Activated T-cell treated with anti-CD3 and anti-CD28 coated beads for 4 hours (primary cell): ENCODE measurements at places on chromosomes 6 and 20.

- DNase-seq, result no peak
These were observed 4.0 kb downstream of the MDGA1 start for GRCh38 chr6:37693546-37694250.

- DNase-seq, result no peak
These were observed 248.8 kb downstream of the ERMARD start for GRCh38 chr6:170000071-170000843.

DNA sequence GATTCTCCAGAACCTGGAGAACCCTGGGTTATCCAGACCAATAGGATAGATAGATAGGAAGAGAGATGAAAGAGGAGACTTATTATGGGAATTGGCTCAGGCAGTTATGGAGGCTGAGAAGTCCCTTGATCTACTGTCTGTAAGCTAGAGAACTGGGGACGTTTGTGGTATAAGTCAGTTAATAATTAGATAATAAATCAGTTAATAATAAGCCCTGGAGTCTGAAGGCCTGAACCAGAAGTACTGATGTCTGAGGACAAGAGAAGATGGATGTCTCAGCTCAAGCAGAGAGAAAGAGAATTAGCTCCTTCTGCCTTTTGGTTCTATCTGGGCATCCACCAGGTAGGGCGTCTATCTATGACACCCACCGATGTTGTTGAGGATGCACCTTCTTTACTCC, 72.9 kb upstream of the SLC22A23 start:
- no peak for DNase-seq

- DNase-seq, result no peak
These were observed 62.4 kb downstream of the JAG1 start for GRCh38 chr20:10611357-10611756.

GRCh38 chr6:144036835-144037195, 28.8 kb upstream of the PLAGL1 start:
- DNase-seq, result no peak

- DNase-seq, result no peak
These were observed 11.2 kb downstream of the NEU1 start for GRCh38 chr6:31851485-31851832.

DNA sequence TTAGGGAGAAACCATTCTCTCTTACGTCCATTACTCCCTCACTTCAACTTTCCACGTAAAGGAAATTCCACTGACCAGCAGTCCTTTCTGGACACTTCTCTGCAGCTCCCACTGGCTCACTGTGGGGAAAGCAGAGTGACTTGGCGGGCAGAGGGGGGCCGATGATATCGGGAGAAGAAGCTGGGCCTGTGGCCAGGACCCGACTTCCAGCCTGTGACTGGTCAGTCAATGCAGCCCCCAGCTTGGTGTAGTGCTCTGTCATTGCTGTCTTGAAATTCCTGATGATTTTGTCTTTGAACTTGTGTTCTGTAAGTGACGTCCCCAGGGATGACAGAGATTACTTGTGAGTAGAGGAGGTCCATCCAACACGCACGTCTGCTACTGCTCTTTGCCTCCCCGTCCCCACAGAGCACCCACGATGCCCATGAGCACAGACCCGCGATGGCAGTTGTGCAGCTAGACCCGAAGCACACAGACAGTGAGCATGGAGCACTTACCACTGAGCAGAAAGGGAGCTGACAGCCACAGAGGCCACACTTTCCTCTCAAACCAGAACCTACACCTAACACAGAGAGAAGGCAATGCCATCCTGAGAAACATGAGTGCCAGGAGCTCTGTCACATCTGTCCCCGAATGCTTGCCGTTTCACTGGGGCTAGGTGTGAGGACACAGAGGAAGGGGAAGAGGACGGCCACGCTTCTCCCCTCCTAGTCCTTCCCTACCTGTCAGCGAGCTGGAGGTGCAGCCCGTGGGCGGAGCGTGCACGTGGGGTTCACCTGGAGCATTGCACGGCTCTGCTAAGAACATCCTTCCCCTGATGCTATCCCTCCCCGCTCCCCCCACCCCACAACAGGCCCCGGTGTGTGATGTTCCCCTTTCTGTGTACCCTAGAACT, 25.7 kb downstream of the DACT2 start:
- no peak for DNase-seq

DNA sequence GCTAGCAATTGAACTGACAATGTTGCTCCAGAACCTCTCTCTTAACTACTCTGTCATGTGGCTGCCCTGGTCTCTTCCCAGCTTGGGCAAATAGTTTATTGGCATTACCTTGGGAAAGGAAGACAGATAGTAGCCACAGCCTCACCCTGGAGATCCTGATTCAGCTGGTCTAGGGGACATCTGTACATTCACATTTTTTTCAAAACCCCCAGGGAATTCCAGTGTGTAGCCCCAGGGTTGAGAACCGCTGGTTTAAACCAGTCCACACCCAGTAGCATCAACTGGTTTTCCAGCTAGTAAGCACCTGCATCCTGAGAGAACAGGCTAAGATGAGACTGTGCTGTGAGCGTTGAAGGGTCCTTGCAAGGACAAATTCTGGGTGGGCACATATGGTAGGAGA, 9.6 kb downstream of the SCUBE3 start:
- DNase-seq, result no peak

GRCh38 chr20:48839154-48839917, 11.5 kb upstream of the PREX1 start:
- no peak for DNase-seq

DNA sequence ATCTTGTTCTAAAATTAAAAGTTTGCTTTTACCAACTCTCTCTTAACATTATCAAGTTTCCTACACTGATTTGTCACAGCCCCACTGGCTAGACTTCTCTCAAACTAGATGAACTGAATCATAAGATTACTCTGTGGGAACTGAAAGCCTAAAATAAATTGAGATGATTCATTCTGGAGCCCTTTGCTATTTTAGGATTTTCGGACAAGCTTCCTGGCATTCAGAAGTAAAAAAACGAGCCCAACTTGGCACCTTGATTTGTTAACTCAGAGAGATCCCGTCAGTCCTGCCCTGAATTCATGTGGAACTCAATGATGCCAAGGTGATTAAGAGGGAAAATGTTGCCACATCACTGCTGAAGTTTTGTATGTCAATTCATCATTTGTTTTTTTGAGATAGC, 122.0 kb upstream of the NRSN1 start:
- DNase-seq, result no peak

DNA sequence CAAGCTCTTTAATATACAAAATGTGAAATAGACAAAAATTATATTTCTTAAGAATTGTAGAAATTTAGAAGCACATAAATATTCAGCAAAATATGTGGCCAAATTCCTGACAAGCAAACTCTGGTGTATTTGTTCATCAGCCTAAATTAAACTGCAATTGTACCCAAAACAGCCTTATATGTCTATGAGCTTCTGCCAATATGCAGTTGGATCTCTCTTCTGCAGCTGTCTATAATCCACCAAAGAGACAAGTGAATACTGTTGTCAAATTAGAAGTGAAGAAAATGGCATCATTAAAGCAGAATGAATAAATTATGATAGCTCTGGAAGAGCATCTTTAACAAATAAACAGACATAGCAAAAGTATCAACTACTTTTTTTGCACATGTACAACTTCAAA, 755.7 kb downstream of the GRIK2 start:
- DNase-seq, result no peak
